ENCODE measurements at places on chromosomes 3 and 15.

DNA sequence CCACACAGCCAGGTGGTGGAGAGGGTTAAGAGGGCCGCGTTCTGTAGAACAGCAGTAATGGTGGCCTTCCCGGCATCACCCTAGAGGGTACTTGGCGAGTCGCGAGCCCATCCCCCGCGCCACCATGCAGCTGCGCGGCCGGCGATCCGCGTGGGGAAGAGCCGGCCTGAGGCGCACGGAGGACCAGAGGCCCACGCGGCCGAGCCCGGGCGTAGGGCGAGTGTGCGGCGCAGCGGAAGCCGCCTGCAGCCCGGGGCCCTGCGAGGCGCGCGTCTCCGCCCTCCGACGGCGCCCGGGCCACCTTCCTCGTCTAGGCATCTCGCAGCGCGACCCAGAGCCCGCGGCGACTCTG lies 423 bp downstream of the TKT start:
- DNase-seq: peak; percentile 69

DNA sequence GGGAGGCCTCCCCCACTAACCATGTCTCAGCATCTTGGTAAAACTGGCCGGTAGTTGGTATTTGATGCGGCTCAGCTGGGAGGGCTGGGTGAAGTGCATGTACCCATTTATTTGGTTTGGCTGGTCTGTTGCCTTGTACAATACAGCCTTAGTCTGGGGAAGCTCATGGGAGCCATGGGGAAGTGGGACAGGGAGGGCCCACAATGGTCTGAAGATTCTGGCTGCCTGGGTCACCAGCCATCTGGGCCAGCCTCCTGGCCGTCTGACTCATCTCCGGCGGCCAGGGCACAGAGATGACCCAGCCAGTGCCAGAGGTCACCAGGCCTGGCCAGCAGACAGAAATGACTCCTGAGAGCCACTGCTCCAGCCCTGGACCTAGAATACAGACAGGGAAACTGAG lies 51.6 kb upstream of the SMAD6 start:
- DNase-seq: peak; percentile 88

DNA sequence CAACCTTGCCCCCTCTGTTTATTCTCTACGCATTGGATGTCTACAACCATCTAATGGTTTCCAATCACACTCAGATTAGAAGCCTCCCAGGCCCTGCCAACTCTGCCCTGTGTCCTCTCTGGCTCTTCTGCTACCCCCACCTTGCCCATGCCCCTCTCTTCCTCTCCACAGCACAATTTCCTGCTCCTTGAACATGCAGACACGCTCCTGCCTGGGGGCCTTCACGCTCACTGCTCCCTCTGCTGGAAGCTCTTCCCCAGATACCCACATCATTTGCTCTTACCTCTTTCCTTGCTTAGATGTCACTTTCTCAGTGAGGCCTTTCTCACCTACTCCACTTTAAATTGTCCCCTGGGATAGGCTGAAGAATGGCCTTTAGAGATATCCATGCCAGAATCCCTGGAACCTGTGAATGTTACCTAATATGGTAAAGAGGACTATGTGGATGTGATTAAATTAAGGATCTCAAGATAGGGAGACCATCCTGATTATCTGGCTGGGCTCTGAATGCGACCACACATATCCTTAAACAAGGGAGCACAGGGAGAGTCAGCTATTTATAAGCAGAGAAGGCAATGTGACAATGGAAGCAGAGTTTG lies 9.9 kb downstream of the KY start:
- peak; percentile 21 for DNase-seq

- DNase-seq: peak; percentile 51
These were observed 51.3 kb downstream of the TLNRD1 start for GRCh38 chr15:81052046-81052445.

DNA sequence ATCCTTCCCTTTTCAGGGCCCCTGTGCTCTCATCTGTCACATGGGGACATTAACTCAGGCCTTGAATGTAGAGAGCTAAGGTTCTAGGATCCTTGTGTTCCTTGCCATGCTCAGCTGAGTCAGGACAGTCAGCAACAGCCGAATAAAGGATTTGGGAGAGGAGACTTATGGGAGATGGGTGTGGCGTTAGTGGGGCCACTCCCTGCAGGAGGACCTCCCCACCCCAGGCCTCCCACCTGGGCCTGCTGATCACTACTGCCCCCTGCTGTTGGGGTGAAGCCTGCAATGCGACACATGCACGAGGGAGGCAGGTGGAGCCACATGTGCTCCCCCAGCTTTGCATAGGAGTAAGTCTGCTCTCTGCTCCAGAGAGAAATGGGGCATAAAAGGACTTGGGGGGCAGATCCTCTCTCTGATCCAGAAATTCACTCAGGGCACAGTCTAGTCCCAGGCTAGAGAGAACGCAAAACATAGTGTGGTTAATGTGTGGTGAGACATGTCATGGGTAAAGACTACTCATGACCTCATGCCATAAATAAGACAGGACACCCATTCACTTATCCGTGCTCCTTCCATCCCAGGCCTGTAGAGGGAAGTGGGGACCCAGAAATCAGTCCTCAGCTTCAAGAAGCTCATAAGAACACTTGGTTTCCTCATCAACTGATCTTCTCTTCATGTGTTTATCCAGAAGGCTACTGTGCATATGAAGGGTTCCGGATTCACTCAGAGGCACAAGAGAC lies 19.4 kb downstream of the RBP1 start:
- DNase-seq: peak; percentile 55

- no peak for DNase-seq
These were observed 68.3 kb upstream of the SLC12A8 start for GRCh38 chr3:125280668-125281361.

DNA sequence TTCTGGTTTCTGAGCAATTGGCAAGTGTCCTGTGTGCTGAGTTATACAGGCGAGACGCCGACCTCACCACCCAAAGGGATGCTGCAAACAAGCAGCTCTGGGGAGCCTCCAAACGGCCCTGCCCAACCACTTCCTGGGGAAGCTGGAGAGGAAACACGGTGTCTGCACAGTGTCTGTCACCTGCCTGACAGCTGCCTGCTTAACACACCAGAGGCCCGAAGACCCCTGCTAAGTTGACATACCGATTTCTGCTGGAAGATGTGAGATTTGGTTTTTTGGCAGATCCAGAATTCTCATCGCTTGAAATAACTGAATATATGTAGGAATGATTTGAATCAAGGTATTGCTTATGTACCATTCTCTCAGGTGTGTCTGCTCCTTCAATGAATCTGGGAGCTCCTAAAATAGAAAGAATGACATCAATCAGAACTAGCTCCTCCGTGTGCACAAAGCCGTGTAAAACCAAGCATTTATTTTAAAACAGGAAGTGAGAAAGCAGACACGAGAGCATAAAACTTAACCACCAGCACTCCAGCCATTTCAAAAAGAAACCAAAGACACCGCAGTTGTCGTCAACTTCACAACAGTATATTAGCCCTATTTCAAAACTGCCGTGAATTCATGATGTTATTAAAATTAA lies 27.2 kb downstream of the LRRC2 start:
- peak; percentile 74 for DNase-seq

DNA sequence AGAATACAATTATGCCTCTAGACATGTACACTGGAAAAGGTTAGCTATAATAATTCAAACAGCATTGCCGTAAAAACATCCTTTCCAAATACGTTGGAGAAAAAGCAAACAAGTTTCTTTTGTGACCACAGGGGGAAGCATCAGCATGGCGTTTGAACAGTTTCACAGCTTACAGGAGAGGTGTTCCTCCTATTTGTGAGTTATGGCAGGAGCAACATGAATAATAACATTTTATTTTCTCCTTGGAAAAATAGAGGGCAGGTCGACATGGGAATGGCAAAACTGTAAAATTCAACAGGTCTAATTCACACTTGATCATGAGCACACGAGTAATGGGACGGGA lies 39.7 kb upstream of the GADL1 start:
- DNase-seq: peak; percentile 38

DNA sequence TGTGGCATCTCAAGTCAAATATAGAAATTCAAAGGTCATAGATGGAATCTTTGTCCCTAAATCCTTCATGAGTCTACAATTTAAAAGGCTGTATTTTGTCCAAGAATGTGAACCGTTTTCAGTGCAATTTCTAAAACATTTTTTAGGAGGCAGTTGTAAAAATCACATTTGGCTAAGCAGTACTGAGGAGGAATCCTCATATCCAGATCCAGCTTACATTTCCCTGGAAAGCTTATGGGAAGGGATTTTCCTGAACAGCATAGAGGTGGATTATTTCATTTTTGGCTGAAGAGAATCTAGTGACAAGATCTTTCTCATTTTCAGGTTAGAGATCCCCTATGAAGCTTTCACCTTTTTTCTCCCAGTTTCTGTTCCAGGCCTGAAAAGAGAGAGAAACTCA lies 178.4 kb downstream of the POLR2M start:
- DNase-seq: no peak

GRCh38 chr3:130933801-130934345 lies 40.0 kb downstream of the ATP2C1 start:
- DNase-seq: no peak

DNA sequence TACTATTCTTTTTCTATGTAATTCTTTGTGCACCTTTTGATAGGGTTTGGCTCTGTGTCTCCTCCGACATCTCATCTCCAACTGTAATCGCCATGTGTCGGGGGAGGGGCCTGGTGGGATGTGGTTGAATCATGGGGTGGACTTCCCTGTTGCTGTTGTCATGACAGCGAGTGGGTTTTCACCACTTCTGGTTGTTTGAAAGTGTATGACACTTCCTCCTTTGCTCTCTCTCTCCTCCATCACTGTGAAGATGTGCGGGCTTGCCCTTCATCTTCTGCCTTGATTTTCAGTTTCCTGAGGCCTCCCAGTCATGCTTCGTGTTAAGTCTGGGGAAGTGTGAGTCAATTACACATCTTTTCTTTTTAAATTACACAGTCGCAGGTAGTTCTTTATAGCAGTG lies 225.8 kb upstream of the DPPA4 start:
- peak; percentile 19 for DNase-seq

- DNase-seq: no peak
These were observed at the start of gene GPR171 for GRCh38 chr3:151203051-151203420. GPR171 (minus strand) TSS chr3:151203216; CDS start chr3:151199386, 3,830 bp downstream.

- DNase-seq: peak; percentile 44
These were observed 42.7 kb downstream of the ALCAM start for GRCh38 chr3:105409364-105409763.

DNA sequence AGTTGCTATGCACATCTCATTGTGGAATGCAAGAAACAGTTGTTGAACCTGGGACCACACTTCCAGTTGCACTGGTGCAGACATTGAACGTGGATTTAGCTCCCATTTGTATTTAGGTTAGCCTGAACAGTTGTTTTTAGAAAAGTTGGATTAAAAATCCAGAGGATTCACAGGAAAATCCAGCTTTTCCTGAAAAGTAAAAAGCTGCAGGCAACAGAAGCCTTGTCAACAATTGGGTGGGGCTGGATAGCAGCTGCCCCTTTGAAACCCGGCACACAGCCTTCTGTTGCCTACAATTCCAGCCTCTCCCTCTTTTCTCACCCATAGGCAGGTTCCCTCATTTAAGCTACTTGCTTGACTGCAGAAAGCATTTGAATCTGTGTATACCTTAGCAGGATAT lies 165.3 kb upstream of the TBL1XR1 start:
- DNase-seq: no peak

DNA sequence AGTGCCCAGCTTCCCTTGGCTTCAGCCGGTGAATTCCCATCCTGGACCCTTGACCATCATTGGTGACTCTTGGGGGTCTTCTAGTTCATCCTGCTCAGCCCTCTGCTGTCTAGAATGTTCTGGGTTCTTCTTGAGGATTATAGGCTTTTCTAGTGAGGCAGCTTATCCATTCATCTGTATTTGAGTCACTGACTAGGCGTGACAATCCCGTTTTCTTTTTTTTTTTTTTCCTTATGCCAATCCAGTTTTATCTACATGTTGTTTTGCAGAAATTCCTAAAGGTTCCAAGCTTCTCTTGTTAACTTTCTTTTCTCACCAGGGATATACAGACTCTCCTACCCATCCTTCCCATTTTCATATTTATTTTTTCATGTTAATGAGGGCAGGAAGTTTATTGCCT lies 6.6 kb upstream of the TRAK1 start:
- no peak for DNase-seq

DNA sequence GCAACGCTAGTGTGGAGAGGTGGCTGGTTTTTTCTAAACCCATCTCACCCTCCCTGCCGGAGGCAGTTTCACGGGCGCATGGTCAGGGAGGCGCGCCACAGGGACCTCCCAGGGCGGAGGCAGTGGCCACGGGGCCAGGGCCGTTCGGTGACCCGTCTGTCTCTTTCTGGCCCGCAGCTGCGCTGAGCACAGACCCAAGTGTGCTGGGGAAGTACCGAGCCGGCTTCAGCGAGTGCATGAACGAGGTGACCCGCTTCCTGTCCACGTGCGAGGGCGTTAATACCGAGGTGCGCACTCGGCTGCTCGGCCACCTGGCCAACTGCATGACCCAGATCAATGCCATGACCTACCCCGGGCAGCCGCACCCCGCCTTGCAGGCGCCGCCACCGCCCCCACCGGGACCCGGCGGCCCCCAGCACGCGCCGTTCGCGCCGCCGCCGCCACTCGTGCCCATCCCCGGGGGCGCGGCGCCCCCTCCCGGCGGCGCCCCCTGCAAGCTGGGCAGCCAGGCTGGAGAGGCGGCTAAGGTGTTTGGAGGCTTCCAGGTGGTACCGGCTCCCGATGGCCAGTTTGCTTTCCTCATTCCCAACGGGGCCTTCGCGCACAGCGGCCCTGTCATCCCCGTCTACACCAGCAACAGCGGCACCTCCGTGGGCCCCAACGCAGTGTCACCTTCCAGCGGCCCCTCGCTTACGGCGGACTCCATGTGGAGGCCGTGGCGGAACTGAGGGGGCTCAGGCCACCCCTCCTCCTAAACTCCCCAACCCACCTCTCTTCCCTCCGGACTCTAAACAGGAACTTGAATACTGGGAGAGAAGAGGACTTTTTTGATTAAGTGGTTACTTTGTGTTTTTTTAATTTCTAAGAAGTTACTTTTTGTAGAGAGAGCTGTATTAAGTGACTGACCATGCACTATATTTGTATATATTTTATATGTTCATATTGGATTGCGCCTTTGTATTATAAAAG lies 1.8 kb downstream of the HES1 start:
- DNase-seq: peak; percentile 51

GRCh38 chr15:41692049-41692448 lies 31.8 kb downstream of the MGA start:
- DNase-seq: no peak

DNA sequence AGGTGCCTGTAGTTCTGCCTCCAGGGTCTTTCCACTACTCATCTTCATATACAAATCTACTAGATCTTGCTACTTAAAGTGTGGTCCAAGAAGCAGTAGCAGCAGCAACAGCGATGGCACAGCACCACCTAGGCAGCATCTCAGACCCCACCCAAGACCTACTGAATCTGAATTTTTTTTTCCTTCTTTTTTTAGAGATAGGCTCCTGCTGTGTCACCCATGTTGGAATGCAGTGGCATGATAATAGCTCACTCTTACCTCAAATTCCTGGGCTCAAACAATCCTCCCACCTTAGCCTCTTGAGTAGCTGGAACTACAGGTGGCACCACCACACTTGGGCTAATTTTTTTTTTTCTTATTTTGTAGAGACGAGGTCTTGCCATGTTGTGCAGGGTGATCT lies 346.7 kb upstream of the TGFBR2 start:
- DNase-seq: no peak

DNA sequence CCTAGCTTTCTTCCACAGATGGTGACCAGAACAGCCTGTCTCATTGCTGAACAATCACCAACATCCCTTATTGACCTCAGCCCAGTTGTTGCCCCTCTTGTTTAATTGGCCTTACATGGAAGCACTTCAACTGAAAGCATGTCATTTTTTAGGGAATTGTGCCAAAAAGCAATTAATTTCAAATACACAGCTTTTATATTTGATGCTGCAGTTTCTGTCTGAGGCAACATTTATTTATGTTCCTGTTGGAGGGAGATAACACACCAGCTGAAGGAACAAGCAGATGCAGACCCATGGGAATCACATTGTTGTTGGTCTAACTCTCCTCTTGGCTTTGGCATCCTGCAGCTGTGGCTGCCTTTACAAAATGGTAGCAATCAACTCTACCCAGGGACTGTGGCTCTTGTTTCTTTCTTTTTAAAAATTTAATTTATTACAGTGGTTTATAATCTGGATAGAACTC lies 498.1 kb upstream of the RGMA start:
- DNase-seq: no peak

Data from suppressor macrophage treated with lipopolysaccharide for 1 hour (primary cell).